ENCODE measurements at places on chromosomes 2 and 18.

DNA sequence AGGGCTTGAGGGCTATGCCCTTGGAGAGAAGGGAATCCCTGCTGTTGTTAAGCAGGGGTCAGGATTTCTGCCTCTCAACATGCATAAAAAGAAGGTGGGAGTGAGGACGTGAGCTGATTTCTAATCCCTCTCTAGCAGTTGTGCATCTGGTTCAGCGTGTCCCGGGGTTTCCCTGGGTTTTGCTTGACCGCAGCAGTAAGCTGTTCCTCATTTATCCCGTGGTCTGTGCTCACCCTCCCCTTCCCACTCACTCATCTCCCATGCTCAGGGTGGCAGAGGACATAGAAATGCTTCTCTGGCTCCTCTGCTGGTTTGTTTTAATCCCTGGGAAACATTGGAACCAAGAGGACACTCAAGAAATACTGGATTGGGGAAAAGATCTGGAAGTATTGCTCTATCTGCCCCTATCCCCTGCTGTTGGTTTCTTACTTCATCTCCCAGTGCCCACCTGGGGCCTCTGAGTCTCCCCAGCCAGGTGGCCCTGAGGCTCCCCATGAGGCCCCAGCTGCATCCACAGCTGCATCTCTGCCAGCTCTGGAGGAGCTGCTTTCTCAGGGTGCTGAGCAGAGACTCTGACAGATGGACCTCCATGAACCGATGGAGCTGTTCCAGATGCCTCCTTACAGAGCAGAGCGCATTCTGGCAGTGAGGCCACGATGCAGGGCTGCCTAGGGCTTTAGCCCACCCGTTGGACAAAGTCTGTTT, 36.1 kb downstream of the TET3 start:
- no peak for DNase-seq

DNA sequence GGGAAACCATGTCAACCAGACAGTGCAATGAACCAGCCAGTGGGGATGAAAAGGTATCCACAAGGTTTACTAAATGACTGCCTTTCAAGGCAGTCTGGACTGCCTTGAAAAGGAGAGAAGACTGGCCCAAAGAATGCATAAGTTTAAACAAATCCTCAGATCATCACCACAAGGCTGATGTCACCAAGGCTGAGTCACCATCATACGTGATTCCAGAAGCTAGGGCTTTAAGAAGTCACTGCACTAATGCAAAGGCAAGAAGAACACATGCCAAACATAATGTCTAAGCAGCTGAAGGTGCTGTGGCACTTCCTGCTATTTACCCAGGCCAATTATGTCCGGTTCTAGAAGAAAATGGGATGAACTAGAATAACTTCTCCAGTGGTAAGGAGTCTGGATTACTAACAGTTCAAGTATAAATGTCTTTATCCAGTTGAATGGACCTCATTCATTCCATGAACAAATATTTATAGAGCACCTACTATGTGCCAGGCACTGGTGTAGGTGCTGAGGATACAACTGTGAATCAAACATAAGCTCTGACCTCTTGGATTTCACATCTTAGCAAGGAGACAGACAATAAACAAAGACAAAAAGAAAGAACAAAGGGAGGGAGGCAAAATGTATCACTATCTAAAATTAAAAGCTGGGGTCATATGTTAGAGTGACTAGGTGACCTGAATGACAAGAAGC, 37.6 kb upstream of the ONECUT2 start:
- DNase-seq: no peak

DNA sequence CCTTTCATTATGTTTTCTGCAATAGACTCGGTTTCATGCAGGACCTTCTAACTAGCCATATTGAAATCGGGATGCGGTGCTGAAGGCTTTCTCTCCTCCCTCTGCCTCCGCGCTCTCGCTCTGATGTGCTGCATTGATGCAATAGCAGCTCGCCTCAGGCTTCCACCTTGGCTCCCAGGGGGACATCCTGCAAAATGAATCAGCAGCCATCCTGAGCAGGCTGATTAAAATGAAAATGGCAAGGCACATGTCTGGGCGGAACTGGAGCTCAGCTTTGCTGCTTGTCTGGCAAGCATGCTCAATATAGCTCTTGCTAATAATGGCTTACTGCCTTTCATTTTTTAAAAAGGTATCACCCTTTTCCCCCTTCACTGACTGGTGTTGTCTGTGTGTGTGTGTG, 806 bp upstream of the MYT1L start:
- no peak for DNase-seq

- no peak for DNase-seq
Observed at GRCh38 chr18:56115071-56116015, 523.0 kb downstream of the TXNL1 start.

DNA sequence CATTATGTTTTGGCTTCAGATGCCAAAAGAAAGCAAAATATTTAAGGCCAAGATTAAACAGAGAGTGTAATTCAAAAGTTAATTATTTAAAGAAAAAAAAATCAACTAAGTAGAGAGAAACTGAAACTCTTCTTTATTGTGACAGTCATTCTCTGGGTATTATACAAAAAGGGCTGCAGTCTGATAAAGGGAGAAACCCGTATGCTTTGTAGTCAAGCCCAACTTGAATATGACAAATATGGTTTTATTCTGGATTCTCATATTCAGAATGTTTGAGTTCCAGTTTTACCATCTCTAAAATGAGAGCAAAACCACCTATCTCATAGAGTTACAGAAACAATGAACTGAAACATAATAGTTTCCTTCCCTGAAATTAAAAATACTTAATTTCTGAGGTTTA, 8.2 kb downstream of the CDH2 start:
- no peak for DNase-seq

DNA sequence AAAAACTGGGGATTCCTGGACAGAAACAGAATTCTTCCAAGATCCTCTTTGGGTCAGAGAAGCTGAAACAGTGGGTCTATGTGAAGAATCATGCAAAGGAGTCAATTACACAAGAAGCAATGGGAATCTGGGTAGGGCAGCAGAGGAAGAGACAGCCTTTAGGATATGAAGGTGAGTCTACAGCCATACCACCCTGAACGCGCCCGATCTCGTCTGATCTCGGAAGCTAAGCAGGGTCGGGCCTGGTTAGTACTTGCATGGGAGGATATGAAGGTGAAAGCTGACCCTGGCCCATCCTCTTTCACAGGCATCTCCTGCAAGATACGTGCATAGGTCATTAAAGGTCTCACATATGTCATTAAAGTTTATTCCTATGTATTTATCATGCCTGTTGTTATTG, 1080.9 kb upstream of the FANCL start:
- DNase-seq: no peak

DNA sequence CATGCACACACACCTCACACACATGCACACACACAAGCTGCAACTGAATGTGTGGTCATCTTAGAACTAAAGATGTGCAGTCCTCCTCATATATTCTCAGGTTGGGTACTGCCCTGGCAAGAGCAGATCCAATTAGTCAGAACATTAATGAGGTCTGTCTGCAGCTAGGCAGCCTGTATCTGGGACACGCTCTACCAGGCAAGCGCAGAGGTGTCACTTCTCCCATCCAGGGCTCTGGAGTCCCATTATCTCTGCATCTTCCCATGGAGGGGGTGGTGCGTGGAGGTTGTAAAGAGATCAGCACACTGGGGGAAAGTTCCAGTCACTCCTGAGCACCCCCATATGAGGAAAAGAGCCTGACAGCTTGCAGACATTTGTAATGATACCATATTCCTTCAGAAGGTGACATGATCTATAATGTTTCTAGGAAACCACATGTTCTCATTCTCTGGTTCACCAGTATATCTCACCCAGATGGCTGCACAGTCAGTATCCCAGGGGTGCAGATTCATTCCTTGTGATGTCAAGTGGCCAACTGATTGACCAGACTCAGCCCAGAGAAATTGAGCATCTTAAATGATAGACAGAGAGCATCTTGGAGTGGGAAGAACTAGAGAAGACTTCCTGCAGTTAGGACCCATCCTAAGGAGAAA, 95.4 kb downstream of the RTN4 start:
- no peak for DNase-seq

GRCh38 chr2:45879406-45879805, 227.9 kb downstream of the PRKCE start:
- no peak for DNase-seq

- no peak for DNase-seq
Observed at GRCh38 chr18:55262021-55262560, 302.8 kb upstream of the CCDC68 start.

- no peak for DNase-seq
Observed at GRCh38 chr2:232492236-232492848, 4.7 kb upstream of the ECEL1 start.

- DNase-seq: no peak
Observed at GRCh38 chr18:44731530-44732237, 51.0 kb downstream of the SETBP1 start.

DNA sequence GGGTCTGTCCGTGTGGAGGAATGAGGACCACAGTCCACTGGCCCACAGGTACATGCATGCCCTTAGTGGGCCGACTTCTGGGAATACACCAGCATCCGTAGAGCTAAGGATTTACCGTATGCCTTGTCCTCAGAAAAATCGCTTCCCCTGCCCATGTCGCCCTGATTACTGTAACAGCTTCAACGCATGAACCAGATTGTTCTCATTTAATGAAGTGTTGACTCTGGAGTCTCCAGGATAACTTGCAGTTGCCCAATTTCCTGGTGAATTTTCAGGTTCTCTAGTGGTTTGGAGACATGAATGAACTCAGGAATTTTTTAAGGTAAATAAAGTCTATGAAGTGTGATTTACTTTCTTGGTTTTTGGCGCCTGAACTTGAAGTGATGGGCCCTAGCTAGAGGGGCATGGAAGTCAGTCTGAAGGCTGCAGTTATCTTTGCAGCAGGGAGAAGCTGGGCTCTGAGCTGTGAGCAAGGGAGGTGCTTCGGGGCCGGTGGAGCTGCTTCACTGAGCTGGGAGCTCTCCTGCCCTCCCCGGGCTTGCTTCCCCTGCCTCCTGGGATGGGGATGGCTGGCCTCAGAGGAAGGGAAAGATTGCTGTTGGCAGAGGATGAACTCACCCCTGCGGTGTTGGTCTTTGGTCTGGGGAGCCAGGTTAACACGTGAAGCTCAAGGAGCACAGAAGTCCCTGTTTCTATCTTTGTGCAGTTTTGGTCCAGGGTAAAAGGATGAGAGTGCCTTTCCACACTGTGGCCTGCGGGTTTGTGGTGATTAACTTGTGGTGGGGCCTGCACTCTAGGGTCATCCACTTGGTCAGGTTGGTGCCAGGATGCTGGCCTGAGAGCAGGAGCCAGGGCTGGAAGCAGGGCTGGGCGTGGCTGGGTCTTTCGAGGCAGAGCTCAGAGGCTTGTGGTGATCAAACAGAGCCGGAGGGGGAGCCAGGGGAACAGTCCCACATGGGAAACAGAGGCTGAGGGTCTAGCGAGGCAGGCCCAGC, 28.1 kb downstream of the TCF7L1 start:
- no peak for DNase-seq

GRCh38 chr2:15346624-15347023, 214.5 kb downstream of the NBAS start:
- no peak for DNase-seq

GRCh38 chr2:191382801-191383200, 137.6 kb downstream of the MYO1B start:
- no peak for DNase-seq

DNA sequence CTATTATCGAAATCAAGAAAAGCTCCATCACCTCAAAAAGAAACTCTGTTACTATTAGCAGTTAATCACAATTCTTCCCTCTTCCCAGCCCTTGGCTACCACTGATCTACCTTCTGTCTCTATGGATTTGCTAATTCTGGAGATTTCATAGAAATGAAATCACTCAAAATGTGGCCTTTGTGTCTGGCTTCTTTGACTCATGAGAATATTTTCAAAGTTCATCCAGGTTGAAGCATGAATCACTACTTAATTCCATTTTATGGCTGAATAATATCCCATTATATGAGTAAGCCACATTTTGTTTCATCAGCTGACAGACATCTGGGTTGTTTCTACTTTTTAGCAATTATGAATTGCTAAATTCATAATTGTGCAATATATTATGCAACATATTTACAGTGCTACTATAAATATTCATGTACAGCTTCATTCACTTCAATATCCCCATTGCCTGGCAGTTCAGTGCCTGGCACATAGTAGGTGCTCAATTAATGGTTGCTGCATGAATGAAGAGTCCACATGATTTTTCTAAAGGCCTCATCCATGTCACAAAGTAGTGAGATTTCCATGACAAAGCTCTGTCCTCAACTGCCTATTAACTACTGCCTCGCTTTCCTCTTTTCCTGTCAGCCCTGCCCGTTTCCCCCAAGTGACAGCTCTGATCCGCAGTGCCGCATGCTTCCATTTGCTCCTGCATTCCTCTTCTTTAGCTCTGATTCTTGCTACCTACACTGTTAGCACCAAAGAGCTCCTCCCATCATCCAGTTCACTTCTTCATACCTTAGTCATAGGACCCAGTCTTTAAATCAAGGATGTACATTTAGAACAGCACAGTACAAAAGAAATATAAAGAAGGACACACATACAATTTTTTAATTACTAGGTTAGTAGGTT, 32.8 kb downstream of the CCDC93 start:
- no peak for DNase-seq

DNA sequence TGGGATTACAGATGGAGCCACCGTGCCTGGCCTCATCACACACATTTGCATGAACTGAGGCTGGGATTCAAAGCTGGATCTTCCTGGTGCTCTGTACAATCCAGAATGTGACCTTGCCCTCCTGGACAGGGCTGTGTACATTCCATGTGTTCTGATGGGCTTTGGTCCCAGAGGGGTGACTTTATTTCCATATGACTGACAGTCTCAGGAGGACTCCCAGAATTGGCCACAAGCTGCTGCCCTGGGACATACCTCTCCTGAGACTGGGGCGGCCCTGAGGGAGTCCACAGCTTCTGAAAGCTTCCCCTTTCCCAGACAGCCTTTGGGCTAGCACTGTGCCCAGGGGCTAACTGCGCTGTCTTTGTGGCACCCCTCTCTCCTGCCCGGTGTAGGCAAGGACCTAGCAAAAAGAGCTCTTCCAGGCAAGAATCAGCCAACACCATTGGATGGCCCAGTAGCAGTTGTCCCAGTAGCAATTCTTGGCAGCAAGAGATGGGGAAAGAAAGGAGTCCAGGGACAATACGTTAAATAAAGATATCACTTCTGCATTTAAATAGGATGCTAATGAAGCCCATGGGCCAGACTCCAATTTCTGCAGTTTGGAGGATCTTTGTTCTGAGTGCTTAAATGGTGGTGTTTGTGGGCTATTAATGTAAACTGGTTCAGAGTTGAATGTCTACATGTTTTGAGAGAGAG, 26.4 kb upstream of the ZNF532 start:
- DNase-seq: no peak

GRCh38 chr2:168698969-168699368, 103.5 kb upstream of the NOSTRIN start:
- no peak for DNase-seq

DNA sequence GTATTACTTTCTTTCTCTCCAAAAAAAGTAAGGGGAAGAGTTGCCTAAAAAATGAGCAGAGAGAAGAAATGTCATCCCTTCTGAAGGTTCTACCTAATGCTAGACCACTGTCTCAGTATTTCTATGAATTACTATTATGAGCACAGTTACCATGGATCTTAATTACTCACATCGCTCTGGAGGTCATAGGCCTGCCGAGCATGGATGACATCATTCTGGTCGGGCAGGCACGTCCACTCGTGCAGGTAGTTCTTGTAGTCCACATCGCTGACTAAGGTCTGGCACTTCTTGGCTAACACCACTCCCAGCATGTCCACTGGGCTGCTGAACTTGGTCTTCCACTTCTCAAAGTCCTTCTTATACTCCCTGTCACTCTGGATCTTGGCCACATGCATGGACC, 106.9 kb downstream of the NEB start:
- DNase-seq: no peak

GRCh38 chr2:48417856-48418838, 111.8 kb upstream of the STON1 start:
- DNase-seq: no peak

GRCh38 chr2:177629357-177630024, 236.9 kb downstream of the AGPS start:
- DNase-seq: no peak

- DNase-seq: no peak
Observed at GRCh38 chr2:199762963-199763362, 88.0 kb downstream of the FTCDNL1 start.
